Mesenteric fat pad (tissue), 1 donor: ENCODE measurements at places on chromosomes 7 and 10. TPM values are rescaled to one million over a fixed set of nuclear protein-coding genes. Genes with fewer than 3 reads are reported as not detected.

GRCh38 chr7:19470031-19470430 is 238.8 kb downstream of the POLR1F start:
- DNase-seq: no peak

DNA sequence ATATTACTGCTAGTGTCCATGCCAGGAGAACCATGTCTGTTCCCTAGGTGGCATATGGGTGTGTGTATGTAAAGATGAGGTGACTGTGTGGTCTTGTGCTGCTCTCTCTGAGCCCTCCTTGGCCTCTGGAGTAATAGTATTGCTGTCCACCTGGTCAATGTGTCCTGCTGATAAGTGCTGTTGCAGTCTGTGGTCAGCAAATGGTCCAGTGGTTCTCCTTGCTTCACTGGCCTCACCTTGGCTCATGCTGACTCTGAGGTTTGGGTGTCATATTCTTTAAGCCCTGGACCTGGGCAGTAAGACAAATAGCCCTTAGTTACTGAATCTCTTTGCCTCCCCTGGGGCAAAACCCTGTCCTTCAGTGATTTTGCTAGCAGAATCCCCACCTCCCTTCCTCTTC is 56.8 kb downstream of the TPST1 start:
- DNase-seq: no peak

PLAU gene
- 64.7 TPM for total RNA-seq

DNA sequence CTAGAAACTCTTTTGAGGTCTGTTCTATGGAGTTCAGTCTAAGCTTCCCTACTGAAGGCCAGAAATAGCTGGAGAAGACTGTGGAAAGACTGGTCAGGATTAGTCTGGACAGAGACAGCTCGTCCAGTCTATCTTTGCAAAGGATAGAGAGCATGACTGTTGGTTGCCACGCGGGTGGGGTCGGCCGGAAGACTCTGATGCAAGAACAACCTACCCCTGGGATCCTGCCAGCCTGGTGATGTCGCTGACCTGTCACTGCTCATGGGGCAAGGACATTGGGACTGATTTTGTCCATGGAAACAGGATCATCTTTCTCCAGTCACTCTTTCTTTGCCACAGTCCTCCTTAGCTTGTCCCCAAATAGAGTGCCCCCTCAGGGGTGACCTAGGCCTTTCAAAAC is 337.6 kb upstream of the NPSR1 start:
- no peak for DNase-seq

CALHM2 gene
- total RNA-seq: 40.3 TPM

GTF2IRD1 gene
- 17.3 TPM for total RNA-seq

GRCh38 chr10:7478727-7479457 is 68.1 kb upstream of the SFMBT2 start:
- no peak for DNase-seq

- DNase-seq: peak; percentile 43
These were observed 13.0 kb downstream of the OGDHL start for GRCh38 chr10:49749144-49749543.

- no peak for DNase-seq
These were observed 1.4 kb upstream of the TRIM8 start for GRCh38 chr10:102642736-102643335.

DNA sequence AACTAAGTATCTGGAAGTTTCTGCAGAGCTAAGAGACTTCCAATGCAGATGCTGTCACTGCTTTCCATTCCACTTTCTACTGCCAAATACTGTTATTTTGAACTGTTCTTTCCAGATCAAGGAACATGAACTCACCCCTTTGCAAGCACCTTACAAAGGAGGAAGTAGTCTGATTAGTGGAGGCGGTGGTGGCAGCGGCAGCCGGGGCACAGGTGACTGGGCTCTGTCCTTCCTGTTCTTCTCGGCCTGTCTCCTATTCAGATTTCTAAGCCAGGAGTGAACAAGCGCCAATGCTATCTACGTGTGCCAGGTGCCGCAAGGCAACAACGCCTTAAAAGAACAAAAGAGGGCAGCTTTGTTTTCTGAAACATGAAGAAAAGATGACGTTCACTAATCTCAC is 44.9 kb downstream of the BEND7 start:
- DNase-seq: no peak

LRIT1 gene
- not detected for total RNA-seq

GRCh38 chr10:96772196-96772595 is 51.9 kb upstream of the PIK3AP1 start:
- no peak for DNase-seq

GRCh38 chr10:77149001-77149400 is 488.6 kb downstream of the KCNMA1 start:
- DNase-seq: no peak

DNA sequence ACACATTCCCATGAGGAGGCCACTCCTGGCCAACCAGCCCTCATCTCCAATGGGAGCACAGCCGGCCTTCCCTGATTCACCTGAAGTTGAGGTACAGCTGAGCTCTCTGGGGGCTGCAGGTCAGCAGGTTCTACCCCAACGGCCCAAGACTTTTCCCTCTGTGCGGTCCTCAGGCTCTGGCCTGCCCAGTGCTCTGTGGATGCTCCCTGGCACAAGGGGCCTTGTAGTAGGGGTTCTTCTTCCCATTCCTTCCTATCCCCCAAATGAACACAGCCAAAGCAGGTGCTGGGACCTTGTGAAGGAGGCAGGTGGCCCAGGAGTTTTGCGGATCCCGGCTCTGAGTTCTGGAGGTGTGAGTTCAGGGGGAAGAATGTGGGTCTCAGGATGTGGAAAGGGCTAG is 72.2 kb downstream of the PLXNA4 start:
- no peak for DNase-seq

GRCh38 chr7:127770885-127771284 is 118.9 kb downstream of the SND1 start:
- no peak for DNase-seq

AKR1B1 gene
- total RNA-seq: 124 TPM

DNA sequence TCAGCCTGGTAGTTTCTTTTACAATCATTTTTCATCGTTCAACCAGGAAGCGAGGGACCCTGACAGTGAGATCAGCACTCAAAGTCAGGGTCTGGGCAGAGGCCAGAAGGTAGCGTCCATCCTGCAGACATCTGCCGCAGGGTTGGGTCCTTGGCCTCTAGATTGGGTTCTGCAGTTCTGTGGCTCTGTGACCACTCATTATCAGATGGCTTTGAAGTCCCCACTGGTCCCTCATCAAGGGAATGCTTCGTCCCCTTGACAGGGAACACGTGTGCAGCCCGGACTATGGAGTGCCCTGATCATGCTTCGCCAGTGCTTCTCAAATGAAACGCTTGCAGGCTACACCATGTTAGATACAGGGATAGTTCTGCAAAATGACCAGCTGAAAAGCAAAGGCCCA is 64.1 kb downstream of the FRMPD2 start:
- DNase-seq: no peak

DNA sequence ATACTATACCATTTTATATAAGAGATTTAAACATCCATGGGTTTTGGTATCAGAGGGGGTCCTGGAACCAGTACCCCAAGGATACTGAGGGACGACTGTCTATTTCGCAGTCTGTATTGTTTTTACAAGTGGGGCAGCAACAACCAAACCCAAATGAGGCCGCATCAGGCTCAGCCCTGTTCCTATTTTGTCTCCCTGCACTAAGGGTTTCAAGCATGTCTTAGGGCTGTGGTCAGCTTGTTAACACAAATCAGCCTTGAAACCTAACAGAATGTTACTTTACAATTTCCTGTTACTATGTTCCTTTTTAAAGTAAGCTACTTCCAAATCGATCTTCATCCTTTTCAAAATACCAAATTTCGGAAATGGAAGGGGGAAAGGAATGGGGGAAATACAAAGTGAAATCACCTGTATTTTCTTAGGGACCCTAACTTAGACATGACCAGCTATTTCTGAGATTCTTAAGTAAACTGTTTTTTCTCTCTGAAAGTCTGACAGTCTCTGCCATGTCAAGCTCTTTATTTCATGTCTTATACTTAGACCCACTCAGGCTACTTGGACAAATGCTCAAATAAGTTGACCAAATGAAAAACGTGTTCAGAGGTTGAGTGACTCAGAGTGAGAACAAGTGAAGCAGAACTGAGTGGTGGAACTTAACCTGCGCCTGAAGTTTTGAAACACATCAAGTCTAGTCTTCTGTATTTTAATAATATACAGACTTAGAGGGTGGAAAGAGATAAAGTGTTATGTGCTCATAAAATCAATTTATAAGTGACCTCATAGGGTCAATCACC is 75.8 kb downstream of the C1GALT1 start:
- no peak for DNase-seq

DNA sequence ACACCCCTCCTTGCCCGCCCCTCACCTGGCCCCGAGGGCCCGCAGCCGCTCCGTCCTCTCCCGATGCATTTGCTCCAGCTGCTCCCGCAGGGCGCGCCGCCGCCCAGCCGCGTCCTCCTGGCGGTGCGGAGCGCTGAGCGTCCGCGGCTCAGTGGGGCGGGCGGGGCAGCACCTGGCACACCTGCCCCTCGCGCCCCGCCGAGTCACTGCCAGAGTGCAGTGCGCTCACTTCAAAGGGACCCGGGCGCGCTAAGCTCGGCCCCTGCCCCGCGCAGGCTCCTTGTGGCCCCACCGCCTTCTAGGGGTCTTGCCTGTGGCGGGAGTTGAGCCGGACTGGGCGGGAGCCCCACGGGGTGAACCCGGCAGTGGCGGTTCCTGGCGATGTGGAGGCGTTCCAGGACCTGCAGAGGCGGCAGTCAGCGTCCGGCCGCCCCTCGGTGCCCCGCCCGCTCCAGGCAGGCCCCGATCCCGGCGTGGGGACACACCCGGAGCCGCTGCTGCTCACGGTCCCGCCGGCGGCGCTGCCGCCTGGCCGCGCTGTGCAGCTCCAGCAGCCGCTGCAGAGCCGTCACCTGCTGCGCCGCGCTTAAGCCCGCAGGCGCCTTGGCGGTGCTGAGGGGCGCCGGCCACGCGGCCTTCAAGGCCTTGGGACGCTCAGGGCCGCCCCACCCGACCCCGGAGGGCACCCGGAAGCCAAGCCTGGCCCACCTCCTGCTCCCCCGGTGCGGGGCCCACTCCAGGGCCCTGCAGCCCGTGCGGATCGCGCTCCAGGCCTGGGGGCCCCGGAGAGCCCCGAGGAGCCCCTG is 6.7 kb downstream of the ATP6V1F start:
- DNase-seq: no peak

DNA sequence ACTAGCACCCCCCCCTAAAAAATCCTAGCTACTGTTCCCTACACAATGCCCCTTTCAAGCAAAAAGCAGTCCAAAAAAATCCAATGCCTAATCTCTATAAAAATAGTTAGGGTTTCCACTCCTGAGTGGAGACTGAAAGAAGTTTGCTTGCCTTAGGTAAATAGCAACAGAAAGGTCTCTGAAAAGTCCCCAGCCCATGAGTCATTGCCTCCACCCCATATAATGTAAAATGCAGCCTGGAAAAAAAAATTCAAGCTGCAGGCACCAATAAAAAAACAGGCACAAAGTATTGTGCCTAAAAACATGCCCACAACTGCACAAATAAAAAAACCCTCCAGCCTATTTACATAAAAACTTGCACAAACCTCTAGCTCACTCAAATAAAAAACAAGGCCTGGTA is 47.5 kb downstream of the ZNF680 start:
- no peak for DNase-seq

DNA sequence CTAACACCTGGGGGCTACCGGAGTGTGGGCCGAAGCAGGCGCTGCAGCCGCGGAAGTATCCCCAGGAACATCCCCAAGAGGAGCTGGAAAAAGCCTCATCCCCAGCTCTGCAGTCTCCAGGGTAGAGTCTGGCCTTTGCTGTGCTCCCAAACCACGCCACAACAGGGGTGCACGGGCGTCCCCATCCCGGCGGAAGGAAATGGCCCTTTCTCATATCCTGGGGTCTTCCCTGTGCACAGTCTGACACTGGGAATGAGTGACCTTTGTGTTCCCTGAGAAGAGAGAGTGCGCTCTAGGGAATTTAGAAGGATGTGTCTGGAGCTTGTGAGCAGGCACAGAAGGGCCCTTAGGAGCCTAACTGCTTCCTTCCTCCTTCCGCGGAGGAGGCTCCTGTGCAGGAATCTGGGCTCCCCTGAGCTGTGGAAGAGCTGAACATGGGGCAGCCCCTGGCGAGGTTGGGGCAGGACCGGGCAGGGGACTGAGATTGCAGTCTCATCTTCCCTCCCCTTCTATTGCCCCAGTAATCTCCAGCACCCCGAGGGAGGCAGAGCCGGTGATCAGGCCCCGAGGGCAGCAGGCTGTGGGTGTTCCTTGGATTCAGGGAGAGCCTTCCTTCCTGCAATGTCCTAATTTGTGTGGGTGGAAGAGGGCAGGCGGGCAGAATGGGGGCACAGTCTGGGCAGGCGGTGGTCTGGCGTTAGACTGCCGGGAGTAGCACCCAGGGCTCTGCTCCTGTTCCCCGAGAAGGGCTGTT is 1.3 kb downstream of the REPIN1 start:
- DNase-seq: no peak

PRSS58 gene
- total RNA-seq: not detected

ABLIM1 gene
- total RNA-seq: 103 TPM

DNA sequence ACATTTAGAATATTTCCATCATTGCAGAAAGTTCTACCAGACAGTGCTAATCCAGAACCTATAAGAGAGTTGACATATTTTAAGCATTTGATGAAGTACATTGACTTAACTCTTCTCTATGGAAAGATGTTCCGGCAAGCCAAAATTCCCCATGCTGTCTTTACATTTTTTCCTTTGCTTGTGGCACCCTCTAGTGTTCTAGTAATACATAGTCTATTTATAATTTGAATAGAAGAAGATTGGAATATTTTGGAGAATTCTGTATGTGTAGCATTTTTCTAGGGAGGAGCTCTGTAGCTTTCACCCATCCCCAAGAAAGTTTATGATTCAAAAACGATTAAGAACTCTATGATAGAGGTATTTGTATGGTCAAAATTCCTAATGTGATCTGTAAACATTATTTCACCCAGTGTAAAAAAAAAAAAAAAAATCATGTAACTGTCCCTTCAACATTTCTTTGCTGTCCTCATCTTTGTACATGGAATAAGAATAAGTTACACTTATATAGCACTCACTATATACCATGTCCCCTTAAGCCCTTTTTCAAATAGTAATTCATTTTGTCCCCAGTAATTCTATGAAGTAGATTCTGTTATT is 33.2 kb downstream of the NRF1 start:
- no peak for DNase-seq

- DNase-seq: no peak
These were observed 27.1 kb downstream of the TNRC18 start for GRCh38 chr7:5396542-5396941.

DNA sequence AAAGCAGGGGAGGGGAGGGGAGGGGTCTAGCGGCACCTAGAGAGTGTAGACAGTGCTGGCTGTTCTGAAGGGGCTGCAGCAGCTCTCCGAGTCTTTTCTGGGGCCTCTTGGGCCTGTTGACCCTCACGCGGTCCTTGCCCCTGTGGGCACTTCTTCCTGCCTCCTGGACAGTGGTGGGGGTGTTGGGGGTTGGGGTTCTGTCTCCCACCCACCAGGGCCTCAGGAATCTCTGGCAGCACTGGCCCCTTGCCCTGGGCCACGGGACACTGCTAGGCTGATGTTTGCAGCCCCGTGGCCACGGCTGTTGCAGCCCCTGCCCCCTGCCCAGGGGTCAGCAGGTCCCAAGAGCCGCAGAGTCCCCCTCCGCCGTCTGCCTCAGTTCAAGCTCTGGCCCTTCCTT is 68.9 kb upstream of the INPP5A start:
- DNase-seq: no peak
